DMS79 treated with DMSO at 0.1 percent for 48 hours (cell line): ENCODE measurements at places on chromosomes 5 and 9.

DNA sequence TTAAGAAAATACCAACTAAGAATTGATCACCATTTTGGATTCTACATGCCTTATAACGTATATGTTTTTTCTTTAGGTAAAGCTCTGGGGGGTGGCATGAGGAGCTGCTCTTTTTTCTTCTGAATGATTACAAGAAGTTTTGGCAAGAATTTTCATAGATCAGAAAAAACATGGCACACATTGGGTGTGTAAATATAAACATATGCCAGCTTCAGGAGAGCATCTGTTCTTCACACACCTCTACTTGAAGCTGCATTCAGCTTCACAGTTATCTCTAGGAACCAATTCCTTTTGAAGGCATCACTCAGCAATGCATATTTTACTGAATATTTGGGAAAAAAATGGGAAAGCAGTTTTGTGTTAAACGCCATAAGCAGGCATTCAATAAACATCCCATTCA is 122.7 kb upstream of the GHR start:
- DNase-seq, result no peak

DNA sequence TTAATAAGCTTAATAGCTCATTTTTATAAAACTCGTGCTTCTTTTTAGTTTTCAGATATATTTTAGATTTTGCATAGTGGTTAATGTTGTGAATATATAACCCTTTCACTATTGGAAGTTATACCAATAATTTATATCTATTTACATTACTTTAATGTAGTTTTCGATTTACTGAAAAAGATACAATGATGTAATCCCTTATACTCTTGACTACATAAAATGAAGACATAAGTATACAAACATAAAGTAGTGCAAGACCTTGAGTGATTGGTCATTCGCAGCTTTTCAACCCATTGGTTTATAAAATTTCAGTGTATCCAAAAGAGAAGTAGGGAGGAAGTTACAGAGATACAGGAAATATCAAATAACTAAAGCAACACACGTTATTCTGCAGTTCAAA is 84.3 kb upstream of the GRHPR start:
- no peak for DNase-seq

- DNase-seq, result peak; percentile 84
Measured at GRCh38 chr9:121399883-121400607, 30.0 kb upstream of the STOM start.

- DNase-seq, result no peak
Measured at GRCh38 chr5:69285448-69286116, 47.0 kb downstream of the CCDC125 start.

DNA sequence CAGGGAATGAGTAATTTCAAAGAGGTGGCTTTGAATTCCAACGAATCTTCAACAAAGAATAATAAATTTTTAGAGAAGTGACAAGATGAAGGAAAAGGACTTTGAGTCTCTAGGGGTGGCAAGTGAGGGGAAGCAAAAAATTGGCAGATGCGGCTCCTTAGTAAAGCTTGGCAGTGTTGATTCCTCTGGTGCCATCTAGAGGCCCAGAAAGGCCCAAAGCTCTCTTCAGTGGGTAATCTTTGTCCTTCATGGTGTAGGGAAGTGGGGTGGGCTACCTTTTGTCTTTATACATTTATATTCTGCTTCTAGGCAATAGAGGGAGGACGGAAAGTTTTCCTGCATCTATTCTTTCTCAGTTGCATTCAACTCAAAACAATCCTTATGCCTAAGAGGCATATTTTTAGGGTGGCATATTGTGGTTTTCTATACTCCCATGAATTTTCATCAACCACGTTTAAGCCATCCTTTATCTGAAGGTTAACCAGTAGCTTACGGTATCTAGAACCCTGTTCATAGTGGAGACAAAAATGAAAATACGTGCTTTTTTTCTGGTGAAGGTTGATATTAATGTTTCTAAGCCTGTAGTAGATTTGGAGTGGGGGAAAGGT is 17.5 kb upstream of the ROPN1L start:
- DNase-seq, result peak; percentile 19

GRCh38 chr5:177446200-177447065 is at the start of gene PRR7:
Gene PRR7, plus strand, starts transcription at chr5:177446814. Its CDS starts 8,254 bp downstream, at chr5:177455068.
- DNase-seq, result peak; percentile 4

DNA sequence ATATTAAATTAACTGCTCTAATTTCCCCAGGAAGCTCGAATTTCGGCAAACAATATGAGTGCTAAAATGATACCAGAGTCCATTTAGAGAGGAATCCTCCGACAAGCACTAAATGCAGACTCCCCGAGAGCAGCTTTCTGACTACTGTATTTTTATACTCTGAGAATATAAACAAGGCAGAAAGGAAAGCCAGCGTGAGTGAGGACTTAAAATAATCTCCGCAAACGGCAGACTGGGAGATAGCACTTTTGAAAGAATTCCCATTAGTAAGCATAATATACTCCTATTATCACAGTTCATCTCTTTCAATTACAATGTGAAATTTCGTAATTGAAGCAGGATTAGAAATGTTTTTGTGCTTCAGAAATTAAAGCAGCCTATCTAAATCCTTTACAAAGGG is 269.4 kb upstream of the PANK3 start:
- no peak for DNase-seq
